ENCODE measurements at places on chromosomes 13 and 19.

DNA sequence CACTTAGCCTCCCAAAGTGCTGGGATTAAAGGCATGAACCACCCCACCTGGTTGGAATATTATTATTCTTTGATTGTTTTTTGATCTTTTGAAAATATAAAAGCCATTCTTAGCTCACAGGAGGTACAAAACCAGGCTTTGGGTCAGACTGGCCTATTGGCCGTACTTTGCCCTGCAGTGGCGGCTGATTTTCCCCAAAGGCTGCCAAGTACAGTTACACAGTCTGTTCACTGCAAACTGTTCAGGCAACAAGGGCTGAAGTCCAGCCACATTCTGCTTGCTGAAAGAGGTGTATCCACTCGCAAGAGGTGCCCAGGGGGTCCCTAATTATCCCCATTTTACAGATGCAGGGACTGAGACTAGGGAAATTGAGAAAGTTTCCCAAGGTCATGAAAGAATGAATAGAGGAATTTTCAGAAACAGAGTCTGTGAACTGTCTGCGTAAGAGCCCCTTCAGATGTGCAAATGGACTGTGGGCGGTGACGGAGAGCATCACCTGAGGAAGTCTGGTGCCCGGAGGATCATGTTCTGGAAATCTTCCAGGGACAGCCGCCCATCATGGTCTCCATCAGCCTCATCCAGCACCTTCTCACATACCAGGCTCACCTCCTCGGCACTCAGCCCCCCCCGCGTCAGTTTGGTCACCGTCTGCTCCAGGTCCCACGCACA is 9.0 kb downstream of the CIB3 start:
- DNase-seq: no peak

DNA sequence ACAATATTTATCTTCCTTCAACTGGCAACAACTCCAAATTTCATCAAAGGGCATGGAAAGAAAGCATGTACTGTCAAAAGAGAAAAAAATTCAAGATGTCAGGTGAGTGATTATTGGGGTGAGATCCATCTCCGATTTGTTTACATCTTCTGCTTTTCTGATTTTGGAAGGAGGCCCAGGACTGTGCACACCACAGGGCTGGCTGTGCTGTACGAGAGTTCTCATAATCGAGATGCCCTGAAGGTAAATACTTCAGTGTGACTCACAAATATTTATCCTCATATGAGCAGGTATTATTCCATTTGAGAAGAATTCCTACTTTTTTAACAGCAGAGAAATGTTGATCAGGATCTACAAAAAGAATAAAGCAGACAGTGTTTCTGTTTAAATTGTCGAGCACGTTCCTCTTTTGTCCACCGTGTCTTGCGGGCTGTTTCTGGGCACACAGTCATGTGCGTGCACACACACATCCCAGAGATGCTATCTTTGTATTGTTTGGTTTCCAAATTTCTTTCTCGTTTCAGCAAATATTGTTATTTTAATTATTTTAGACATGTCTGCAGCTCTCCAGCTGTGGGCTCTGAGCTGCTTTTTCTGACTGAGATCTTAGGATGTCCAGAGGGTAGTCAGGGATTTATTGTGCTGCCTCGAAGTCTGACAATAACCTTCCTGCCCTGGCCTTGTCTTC is 103.8 kb downstream of the KL start:
- no peak for DNase-seq

GRCh38 chr19:13309864-13310263 is 159.7 kb downstream of the IER2 start:
- no peak for DNase-seq

DNA sequence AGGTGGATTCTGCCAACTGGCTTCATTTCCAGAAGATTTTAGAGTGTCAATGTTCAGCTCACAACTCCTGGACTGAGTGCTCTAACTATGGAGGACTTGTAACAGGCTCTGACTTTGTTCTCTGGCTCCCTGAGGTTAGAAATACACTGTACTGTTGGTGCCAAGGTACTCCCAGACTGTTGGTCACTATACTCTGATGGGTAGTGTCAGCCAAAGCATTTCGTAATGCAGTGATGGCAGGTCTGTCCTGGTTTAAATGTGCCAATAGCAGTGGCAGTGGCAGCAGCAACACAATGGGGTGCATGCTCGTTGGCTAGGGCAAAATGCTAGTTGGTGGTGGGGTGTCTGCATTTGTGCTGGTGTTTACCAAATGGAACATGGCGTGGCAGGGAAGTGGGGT is 472.2 kb downstream of the TDRD3 start:
- DNase-seq: no peak

DNA sequence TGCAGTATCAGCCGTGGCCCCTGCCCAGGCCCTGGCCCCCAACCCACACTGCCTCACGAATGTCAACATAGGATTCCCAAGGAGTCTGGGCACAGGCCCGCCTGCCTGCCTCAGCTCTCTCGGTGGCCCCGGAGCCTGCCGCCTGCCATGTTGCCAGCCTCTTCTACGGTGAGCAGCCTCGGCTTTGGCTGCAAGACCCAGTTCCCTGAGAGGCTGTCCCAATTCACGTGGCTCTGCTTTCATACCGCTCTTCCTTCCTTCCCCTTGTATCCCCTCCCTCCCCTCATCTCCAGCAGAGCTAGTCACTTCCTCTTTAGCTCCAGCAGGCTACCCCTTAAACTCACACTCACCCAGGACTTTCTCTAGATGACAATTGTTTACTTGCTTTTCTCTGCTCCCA is 42.7 kb downstream of the SERP2 start:
- DNase-seq: no peak

GRCh38 chr13:50144246-50145160 is 129.3 kb downstream of the KCNRG start:
- no peak for DNase-seq

- no peak for DNase-seq
Observed at GRCh38 chr19:18453269-18454024, 15.5 kb upstream of the ISYNA1 start.

GRCh38 chr19:56083668-56084067 is 37.4 kb downstream of the ZNF787 start:
- DNase-seq: no peak

GRCh38 chr19:3474010-3474409 is 6.3 kb downstream of the SMIM24 start:
- DNase-seq: no peak

DNA sequence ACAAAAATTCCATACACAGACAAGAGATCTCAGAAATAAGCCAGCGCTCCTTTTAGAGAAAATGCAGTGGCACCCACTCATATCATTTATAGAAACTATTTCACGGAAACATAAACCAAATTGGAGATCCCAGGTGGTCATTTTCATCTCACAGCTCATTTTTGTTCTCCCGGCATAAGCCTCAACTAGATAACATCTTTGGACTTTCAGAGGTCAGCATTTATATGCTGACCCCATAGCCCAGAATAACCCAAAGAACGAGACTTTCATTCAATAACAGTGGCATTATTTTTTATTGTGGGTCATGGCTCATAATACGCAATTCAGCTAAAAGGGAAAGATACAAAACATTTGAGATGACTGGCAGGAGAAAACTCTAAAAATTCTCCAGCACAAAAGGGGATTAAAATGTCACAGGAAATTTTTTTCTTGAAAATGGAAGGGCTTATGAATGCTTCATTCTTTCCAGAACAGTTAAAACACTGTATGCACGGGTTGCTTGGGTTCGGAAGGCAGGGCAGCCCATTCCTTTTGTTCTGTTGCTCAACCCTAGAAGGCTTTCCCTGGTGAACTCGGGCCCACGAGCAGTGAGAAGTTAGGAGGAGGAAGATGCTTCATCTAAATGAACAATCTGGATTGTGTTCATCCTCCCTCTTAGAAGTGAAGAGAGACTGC is 24.0 kb downstream of the STARD13 start:
- no peak for DNase-seq

GRCh38 chr19:43306097-43306496 is 36.8 kb upstream of the PSG9 start:
- DNase-seq: no peak

DNA sequence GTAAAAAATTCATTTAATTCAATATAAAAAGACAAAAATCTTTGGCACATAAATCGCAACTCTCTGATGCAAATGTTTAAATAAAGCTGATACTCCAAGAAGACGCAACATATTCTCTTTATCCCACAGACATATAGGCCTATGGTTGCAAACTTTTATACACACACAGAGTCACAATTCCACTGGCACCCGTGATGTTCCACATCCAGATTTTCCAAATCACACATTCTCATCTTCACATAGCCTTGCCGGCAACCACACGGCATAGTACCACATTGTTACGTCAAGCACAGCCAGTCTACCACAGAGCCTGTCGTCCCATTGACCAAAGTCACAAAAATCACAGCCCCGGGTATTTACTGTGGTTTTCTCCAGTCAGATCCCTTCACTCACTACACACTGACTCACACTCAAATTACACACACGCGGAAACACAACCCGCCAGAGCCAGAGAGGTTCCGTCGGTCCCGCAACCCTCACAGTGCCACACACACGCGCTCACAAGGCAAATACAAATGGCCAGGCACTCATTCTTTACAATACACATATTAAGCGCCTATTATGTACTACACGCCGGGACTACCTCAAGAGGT is 546 bp upstream of the ZNF546 start:
- no peak for DNase-seq

GRCh38 chr19:15488489-15489226 is 9.4 kb upstream of the PGLYRP2 start:
- DNase-seq: no peak

DNA sequence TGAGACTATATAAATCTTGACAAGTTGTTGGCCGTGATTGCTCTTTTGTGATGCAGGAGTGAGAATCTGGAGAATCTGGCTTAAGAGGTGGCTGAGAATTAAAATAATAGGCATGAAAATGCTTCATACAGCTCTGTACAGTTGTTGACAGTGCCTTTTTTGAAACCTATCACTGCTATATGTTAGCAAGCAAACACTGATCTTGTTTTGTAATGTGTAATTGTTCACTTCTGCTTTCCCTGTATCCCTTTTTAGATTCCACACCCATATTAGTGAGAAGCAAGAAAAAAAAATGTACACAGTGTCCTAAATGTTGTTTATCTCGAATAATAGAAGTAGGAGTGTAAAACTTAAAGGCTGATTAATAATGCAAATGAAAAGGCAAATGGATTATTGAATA is 31.1 kb downstream of the ITM2B start:
- no peak for DNase-seq

DNA sequence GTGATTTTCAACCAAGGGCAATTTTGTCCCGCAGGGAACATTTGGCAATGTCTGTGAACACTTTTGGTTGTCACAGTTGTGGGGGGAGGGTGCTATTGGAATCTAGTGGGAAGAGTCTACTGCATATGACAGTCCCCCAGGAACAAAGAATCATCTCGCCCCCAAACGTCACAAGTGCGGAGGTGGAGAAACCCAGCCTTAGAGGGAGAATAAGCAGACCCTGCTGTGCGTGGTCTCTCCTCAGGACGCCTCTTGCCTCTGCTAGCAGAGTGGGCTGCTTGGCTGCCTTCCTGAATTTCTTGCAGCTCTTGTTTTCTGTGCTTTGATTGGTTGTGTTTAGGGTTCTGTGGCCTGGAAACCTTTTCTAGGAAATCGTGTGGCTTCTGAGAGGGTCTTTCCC is 42.5 kb downstream of the NFIX start:
- DNase-seq: no peak

GRCh38 chr19:41297628-41298347 is 12.2 kb upstream of the CCDC97 start:
- no peak for DNase-seq

GRCh38 chr13:104847922-104848321 is 1687.5 kb downstream of the EFNB2 start:
- no peak for DNase-seq

- DNase-seq: no peak
Observed at GRCh38 chr19:15820646-15821045, 5.2 kb upstream of the OR10H1 start.

DNA sequence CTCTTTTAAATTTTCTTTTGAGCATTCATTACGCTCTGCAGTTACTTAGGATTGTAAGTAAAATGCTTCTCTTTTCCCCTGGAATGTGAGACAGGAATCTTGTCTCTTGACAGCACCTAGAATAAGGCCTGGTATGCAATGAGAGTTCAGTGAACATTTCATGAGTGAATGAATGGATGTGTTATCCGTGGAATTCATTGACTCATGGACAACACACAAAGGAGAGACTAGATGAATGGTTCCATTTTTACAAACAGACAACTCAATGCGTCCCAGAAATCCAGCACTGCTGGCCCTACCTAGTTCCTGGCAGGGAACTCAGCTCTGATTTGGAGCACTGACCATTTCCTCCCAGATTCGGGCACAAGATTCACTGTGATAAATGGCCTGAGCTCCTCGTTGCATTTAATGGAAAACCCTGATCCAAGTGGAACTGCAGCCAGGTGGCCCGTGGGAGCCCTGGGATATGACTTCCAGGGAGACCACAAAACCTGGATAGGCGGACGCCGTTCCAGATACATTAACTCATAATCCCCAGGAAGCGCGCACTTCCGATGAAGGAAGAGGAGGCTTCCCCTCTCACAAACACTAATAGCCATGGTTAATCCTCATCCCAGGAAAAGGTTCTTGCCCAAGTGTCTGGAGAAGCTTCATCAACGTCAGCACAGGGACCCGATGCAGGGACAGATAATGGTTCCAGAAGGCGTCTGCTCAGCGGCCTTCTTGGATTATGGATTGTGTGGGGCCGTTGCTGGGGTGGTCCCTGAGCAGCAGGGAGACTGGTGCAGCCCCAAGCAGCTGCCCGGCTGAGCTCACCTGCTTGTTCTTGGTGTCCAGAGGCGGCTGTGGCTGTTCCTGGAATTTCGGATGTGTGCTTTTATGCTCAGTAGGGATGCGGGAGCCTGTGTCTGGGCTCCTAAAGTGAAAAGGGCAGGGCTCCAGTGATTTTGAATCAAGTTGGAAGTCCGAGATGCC is 211.1 kb upstream of the TSHZ3 start:
- DNase-seq: no peak

DNA sequence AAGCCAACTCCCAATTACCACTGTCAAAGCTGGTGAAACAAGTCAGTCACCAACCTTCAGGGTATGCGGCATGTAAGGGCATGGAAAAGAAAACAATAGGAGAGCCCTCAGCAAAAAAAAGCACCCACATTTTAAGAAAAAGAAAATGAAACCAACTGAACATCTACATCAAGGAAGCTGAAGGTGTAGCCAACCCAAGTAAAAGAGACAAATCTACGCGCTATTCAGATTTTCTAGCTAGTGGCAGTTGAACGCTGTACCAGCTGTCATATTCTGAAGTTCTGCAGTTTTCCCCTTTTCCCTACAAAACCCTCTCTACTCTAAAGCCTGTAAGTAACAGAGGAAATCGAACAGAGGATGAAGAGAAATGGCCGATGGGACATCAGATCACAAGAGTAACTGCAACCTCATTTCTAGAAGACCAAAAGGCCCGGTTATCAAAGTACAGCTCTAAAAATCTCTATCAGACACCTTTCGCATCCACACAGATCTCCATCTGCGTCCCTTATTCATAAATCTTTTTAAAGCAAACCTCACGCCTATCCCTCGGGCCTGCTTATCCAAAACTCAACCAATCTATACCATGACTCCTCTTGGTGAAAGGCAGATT is 1.4 kb downstream of the MYCBP2 start:
- no peak for DNase-seq

DNA sequence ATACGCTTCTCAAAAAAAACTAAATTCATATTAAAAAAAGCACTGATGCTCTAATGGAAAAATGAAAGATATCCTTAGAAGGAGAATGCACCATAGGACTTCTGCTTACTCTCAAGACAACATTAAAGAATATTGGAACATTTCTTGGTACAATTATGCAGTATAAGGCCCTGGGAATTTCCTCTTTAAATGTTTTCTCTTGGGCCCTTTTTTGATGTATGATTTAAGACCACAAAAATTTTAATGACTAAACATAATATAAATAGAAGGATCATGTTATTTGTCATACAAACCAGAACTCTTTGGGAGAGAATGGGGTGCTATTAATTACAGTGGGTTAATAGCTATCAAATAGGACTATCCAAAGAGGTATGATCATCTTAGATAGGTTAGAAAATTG is 403.7 kb downstream of the FGF14 start:
- no peak for DNase-seq

Data from NCI-H1092 (cell line).